ENCODE measurements at places on chromosomes 5 and 9.

DNA sequence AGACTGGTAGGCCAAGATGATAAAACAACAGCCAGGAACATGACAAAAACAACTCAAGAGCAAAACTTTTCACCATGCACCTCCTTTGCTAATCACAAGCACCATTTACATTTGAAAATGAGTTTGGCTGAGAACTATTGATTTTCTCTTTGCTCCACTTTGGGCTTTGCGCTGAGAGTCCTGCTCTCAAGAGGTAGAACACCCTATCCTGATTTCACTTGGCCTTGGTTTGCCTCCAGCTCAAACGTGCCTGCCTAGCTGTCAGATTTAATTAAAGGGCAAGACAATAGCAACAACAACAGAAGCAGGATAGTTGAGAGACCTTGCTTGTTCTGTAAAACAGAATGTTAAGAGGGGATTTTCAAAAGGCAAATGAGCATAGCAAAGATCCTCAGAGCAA lies 128.2 kb upstream of the ASTN2 start:
- no peak for DNase-seq

DNA sequence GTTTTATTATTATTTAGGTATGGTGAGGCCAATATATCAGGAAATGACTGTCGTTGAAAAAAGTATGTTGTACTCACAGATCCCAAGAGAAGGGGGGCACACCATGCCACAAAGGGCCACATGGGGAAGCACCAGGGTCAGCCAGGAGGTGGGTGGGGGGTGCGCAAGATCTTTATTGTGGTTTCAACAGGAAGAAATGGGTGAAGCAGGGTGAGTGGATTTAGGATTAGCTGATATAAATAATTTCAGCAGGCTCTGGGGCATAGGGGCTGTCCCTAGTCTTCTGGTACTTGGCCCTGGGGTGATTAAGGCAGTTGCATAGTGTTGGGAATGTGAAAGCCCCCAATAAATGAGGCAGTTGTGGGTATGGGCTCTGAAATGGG lies 8.6 kb downstream of the PDCD1LG2 start:
- no peak for DNase-seq

- peak; percentile 90 for DNase-seq
Measured at GRCh38 chr9:18596920-18597319, 123.0 kb downstream of the ADAMTSL1 start.

GRCh38 chr5:81768935-81769452 lies 18.1 kb upstream of the SSBP2 start:
- peak; percentile 90 for DNase-seq

DNA sequence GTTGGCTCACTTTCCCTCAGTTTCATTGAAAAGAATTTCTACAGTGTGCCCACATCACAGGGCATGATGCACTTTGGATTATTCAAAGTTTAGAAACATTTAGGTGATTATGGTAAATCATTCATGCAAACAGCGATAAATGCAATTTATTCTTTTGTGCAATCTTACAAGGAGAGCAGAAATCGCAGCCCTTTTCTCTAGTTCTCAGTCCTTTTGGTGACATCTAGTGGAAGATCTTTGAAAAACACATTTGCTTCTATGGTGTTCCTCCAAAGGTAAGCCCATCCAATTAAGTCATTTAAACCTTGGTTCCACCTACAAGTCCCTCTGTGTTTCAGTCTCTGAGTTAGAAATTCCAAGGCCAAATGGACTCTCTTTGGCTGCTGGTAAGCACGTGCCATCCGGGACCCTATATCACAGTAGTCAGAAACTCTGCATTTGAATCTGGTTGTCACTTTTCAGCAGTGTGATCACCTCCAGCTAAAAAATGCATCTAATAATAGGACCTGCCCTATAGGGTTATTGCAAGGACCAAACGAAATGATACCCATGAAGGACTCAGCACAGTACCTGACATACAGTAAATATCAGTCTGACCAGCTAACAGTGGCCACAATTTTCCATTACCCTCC lies 66.4 kb downstream of the MACROH2A1 start:
- DNase-seq, result peak; percentile 71

DNA sequence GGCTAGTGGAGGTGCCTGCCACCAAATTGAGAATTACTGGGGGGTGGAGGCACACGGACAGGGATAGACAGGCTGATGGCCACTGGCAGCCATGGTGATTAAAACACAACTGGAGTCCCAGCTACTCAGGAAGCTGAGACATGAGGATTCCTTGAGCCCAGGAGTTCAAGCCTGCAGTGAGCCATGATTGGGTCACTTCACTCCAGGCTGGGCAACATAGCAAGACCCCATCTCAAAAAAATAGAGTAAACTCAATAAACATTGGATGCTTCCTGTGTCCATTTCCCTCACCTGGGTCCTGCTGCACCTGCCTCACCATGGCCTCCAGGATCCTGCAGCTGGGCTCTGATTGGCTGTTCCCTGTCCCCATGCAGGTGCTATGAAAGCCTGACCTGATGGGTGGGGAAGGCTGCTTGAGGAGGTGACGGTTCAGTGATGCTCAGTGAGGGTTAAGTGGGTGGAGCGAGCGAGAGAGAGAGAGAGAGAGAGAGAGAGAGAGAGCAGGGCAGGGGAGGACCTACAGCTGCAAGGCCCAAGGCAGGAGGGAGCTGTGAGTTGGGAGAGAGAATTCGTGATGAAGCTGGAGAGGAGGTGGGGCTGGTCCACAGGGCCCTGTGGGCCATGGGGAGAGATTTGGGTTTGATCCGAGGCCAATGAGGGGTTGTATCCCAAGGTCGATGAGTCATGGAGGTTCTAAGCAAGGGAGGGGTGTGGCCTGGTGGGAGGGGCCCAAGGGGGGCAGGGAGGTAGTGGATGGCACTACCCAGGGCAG lies 36.7 kb upstream of the FUBP3 start:
- no peak for DNase-seq

GRCh38 chr5:57175551-57176309 lies 1.9 kb downstream of the GPBP1 start:
- no peak for DNase-seq

- DNase-seq, result no peak
Measured at GRCh38 chr5:131757830-131758519, 38.8 kb downstream of the FNIP1 start.

GRCh38 chr5:6194906-6195612 lies 183.3 kb downstream of the MED10 start:
- no peak for DNase-seq

DNA sequence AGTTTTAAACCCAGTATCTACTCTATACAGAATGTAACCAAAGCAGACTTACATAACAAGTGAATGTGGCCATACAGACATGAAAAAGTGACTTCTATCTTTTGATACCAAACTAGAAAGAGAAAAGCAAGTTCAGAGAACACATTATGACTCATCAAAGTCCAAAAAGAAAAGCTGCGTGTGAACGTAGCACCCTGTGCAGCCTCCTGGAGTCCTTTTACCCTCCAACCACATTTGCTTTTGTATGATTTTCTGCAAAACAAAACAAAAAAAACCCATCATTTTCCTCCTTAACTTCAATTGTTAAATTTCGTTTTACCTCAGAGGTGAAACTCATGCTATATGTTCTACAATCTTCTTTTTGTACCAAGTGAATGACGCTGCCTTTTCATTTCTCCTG lies 2.8 kb upstream of the SMARCA2 start:
- no peak for DNase-seq

GRCh38 chr9:70411121-70411929 lies 3.1 kb downstream of the KLF9 start:
- DNase-seq, result peak; percentile 91

DNA sequence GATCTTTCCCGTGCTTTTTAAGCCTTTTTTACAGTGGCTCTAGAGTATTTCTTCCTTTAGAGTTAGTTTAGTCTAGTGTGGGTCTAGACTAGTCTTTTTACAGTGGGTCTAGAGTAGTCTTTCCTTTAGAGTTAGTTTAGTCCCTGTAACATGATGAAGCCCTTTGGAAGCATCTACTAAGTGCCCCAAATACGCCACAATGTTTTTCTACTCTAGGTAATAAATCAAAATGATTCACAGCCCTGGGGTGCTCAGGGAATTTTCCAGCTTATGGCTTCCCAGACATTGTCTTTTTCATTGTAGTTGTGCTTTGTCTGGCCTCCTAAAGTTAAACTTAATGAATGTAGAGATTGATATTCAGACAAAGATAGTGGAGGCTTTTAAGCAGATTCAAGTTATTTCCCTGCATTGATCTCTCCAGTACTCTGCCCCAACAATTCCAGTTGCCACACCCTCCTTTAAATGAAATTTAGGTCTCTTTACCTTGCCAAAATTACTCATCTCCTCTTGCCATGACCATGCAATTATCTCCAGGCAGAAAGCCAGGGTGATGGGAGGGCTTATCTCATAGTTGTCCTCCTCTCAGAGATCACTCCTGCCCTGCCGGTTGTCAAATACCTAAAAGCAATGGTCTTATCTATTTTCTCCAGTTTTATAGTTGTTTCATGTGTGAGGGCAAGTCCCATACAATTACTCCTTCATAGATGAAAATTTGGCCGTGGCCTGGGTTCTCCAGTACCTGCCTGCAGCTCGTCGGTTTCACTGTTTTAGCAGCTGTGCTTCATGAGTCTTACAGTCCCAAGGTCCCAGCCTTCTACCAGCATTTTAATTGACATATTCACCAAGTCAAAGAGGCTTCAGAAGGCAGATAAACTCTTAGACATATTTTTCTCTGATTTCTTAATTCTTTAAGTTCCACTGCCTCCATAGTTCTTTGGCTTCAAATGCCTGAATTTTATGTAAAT lies 794.0 kb upstream of the COX7C start:
- DNase-seq, result no peak

DNA sequence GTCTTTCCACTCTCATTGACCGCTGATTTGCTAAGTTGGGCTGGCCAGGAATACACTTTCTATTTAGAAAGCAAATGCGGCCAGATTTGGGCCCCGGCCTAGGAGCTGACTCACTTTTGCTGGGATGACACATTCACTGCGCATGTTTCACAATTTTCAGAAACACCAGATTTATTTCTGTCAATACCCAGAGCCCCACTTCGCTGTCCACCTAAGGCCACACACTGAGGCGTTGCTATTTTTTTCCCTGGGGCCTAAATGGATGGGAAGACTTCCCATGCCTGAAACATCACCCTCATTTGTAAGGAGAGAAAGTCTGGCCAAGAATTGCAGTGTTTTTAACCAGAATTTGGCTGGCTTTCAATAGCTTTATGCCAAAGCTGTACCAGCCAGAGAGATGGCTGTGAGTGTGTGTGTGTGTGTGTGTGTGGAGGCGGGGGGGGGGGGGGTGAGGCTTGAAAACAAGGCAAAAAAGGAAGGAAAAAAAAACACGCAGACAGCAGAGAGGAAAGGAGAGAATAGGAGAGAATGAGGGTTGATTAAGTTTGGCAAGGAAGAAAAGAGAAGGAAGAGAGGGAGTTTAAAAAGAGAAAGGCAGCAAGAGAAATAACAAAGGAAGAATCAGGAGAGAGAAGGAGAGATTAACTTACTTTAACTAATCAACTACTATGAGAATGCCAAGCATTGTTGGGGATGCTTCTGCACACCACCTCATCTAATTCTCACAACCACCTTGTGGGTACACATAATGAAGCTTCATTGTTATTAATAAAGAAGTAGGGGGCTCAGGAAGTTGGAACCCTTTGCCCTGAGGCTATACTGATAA lies 261.4 kb upstream of the KLF4 start:
- DNase-seq, result peak; percentile 99

DNA sequence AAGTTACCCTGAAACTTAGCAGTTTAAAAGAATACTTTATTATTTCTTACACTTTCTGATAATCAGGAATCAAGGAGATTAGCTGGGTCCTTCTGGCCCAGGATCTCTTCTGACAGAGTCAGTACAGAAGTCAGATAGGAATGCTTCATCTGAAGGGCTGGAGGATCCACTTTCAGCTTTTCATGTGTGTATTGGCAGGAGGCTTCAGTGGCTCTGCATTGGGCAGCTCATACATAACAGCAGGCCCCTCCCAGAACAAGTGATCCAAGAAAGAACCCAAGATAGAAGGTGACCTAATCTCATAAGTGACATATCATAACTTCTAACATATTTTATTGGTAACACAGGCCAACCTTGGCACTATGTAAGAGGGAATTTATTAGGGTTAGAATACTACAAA lies 258.4 kb downstream of the HCN1 start:
- DNase-seq, result no peak

DNA sequence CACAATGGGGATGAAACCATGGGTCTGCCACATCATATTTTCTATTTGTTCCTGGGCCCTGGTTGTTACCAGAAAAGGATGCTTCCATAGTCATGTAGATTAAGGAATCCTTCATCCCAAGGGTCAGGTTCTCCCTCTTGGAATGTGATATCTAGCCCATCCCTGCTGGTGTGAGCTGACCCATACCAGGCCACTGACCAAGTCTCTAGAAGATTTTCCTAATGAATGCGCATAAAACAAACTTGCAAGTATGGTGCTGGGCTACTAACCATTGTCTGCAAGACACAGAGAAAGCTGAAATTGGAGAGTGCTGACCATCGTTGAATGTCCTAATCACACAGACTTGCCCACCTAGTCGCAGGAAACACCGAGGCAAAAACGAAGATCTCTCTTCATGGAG lies 972.6 kb downstream of the EFNA5 start:
- DNase-seq, result no peak

DNA sequence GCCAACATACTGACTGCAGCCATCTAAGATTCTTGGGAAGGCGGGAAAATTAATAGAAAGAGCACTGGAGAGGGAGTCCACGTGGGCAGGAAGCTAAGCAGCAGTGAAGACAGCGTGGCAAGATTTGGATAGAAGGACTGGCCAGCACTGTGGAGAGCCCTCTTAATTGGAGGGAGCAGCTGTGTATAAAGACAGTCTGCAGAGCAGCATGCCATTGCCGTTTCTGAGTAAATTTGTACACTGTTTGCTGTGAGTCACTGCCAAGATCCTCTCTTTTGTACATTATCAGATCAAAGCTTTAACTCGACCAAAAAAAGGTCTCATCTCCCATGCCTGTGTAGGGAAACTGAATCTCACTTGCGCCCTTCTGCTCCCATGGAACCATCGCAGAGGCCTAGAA lies 45.3 kb downstream of the INSYN2B start:
- DNase-seq, result peak; percentile 76

DNA sequence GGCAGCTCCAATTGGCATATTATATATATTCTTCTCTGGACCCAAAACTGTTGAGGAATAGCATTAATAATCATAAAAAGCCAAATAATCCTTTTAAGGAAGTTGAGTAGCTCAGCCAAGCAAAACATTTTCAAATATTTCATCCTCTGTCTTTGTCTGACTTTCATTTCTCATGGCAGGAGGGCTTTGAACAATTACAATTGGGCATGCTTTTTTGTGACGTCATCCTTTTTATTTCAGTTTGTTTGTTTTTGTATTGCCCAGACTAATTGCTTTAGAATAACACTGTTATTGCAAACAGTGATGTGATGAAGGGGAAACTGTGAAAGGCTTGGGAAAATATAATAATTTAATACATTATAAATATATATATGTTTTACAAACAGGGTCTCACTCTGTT lies 65.2 kb upstream of the MAP1B start:
- DNase-seq, result peak; percentile 35

DNA sequence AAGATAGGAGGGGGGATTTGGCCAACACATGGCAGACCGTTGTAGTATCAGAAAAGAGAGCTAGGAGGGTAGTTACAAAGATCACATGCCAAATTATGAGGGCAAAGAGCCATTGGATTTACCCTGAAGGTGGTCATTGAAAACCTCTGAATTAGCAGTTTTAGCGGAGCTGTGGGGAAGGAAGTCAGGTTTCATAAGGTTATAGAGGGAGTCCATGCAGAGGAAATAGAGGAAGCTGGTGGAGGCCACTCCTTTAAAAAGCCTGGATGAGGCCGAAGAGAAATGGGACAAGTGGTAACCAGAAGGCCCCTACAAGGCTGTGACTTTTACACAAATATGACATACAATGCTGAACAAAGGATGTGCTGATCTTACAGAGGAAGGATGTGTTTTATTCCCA lies 13.2 kb downstream of the DOCK8 start:
- no peak for DNase-seq

- no peak for DNase-seq
Measured at GRCh38 chr9:114247491-114247890, 75.4 kb upstream of the ORM1 start.

GRCh38 chr5:134917070-134917815 lies 12.3 kb downstream of the PCBD2 start:
- DNase-seq, result no peak
